ENCODE measurements at places on chromosomes 5 and 9. TPM values are rescaled to one million over a fixed set of nuclear protein-coding genes. Genes with fewer than 3 reads are reported as not detected.
A peak's percentile ranks its signal among the peaks of the same experiment; 100 is the strongest.

ADAMTS6 gene
- total RNA-seq: 14.3 TPM

CDH10 gene
- total RNA-seq: 8.6 TPM

GRCh38 chr9:120473608-120474007 is 106.4 kb downstream of the CDK5RAP2 start:
- no peak for DNase-seq

DNA sequence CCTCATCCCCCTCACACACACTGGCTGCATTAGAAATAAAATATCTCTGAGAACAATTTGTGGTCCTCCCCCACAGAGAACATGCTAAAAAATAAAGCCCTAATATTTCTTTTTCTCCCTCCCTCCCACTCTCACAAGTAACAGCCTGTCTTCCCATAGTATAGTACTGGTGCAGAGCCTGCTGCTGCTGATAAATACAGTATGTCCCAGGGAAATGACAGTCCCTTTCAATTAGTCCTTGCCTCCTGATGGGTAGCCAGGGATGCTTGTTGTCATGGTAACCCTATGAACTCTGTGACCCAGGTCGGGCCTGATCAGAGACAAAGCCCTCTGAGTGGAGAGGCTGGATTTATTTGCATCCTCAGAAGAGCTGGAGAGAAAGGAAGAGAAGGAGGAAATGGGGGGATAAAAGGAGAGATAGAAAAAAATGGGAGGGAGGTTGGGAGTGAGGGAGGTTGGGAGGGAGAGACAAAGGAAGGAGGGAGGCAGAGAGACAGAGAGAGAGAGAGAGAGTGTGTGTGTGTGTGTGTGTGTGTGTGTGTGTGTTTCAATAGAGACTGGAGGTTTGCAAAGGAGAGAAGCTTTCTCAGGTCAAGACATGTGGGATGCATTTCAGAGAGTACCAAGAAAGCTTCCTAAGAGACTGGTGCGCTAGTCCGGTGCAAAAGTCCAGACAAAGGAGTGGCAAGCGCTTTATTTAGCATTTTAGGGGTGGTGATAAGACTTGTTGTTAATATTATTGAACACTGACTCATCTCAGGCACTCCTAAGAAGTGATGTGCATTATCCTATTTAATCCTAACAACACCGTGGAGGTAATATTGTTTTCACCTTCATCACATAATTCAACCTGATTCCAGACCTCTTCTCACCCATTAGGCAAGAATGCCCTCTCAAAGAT is 260.8 kb downstream of the FAM114A2 start:
- no peak for DNase-seq

GRCh38 chr5:35617435-35618303 is at the start of gene SPEF2:
Gene SPEF2, plus strand, starts transcription at chr5:35617863. Its CDS starts 135 bp downstream, at chr5:35617998.
- peak; percentile 76 for DNase-seq

DNA sequence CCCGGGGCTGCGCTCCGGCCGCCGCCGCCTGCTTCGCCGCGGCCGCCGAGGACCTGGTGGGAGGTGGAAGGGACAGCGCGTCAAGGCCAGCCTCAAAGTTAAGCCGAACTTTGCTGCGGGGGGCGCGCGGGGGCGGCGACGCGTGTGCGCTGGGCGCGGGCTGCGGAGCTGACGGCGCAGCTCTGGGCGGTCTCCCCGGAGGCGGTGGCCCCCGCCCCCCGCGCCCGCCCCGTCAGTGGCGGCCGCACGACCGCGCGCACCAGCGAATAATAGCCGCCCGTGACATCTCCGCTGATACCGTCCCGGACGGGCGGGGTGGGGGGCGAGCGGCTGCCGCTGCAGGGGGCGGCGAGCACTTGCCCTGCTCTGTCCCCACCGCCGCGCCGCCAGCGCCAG is 579 bp upstream of the FAM78A start:
- DNase-seq: no peak

DNA sequence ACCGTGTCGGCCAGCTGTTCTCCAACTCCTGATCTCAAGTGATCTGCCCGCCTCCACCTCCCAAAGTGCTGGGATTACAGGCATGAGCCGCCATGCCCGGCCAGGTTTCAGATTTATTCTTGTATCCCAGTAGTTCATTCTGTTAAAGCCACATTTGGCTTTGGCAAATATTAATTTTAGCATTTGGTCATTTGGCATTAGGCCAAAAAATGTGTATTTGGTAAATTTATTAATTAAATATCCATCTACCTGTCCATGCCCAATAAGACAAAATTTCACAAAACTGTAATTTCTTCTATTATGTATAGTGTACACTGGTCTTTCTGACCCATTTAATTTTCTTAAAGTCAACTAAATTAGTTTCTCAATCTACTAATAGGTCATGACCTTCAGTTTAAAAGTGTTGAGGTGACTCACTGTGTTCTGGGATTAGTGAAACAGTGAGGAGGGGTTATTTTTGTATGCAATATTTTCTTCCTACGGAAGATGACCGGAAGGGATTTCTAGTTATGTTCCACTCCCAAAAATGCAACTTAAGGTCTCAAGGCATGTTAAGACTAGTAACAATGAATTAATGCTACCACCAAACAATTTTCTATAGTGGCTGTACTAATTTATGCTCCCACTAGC is 21.0 kb downstream of the OSTF1 start:
- DNase-seq: no peak

- no peak for DNase-seq
Observed at GRCh38 chr9:89613912-89614892, 9.4 kb downstream of the GADD45G start.

DNA sequence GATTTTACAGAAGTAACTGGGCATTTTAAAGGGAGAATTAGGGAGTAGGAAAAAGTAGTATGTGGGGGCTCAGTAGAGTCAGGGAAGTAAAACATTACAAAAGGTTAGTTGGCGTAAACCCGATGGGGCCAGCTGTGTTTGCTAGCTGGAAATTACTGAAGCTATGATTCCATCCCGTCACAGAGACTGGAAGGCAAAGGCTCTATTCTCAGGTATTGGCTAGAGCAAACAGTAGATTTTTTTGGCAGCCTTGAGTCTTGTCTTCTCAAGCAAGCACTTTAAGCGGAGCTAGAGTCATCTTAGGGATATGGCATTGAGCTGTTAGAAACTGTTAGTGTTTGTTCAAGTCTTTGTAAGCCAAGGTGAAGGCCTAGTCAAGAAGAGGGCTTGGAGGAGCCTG is 121.5 kb downstream of the PAM start:
- no peak for DNase-seq

DNA sequence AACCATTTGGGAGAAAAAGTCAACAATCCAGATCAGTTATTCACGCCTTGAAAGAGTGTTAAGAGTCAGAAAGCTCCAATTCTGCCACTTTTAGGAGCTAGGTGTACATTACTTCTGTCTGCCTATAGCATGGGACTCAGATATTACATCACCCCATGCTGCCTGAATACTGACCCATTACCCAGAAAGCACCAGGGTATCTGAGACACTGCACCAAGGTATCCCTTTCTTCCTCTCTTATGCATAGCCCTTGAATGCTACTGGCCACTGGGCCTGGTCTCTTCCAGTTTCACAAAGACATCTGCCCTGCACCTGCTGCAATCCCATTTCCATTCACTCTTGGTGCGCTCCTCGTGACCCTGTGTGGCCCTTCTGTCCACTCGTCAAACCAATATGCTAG is 2.6 kb downstream of the STRBP start:
- DNase-seq: no peak

GRCh38 chr9:136759001-136759400 is 958 bp upstream of the LCN8 start:
- no peak for DNase-seq

- no peak for DNase-seq
Observed at GRCh38 chr9:3793971-3794383, 268.2 kb upstream of the RFX3 start.

DNA sequence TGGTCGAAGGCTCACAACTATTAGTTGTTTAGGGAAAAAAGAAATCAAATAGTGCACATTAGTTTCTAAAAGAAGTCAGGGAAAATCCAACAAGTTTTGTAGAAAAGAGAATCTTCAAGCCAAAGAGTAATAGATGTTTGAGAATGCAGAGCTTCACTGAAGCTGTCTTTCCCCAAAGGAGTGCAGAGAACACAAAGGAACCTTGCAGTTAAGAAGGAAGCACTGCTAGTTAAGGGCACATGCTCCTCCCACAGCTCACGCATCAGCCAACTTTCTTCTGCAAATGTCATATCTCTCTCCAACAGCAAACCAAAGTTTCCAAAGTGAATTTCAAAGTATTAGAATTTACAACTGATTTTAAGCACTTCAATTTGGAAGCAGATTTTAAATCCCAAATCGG is 116.4 kb upstream of the FST start:
- no peak for DNase-seq

DNA sequence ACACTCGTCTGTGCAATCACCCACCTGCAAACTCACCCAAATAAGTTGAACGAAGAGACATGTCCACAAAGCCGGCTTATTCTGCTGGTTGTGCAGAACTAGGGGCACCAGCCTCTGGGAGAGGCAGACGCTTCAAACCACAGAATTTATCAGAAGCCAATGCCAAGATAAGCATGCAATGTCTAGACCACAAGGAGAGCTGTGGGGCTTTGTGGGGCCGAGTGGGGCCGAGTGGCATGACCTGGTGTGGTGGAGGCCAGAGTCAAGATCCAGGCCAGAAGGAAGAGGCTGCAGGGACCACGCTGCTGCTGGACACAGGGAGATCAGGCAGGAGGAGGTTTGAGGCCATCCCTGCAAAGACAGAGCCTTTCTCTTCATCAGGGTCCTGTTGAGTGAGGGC is 259.0 kb downstream of the IRX2 start:
- DNase-seq: no peak
